ENCODE measurements at places on chromosomes 11 and 22. TPM values are rescaled to one million over a fixed set of nuclear protein-coding genes. Genes with fewer than 3 reads are reported as not detected.

Gene APOL2
- 42.9 TPM for total RNA-seq

Gene CASP5
- total RNA-seq = not detected

Gene CD248
- not detected for total RNA-seq

Gene CLDN25
- total RNA-seq = not detected

Gene P2RX3
- not detected for total RNA-seq

Gene RIMBP3C
- total RNA-seq = 1.2 TPM

Gene OR9I1
- total RNA-seq = not detected

Gene C11orf91
- total RNA-seq = not detected

Gene ADORA2A
- 22.0 TPM for total RNA-seq

- peaks cover 15% of the 10 kb centered on the region for H3K4me1 ChIP-seq
- no peak overlapping the region for H3K4me3 ChIP-seq
- peak overlapping the region; percentile 32 for H3K27ac ChIP-seq
- no peaks in the 10 kb centered on the region for H3K36me3 ChIP-seq
- H3K27me3 ChIP-seq = peaks cover 43% of the 10 kb centered on the region
Measured at GRCh38 chr22:36194971-36195370, 6.6 kb downstream of the APOL4 start.

GRCh38 chr11:11288972-11289616 lies 64.0 kb downstream of the CSNK2A3 start:
- H3K4me3 ChIP-seq = no peak overlapping the region
- H3K27ac ChIP-seq = no peak overlapping the region
- H3K27me3 ChIP-seq = peaks cover 60% of the 10 kb centered on the region
- H3K4me1 ChIP-seq = no peaks in the 10 kb centered on the region
- H3K36me3 ChIP-seq = peaks cover 4% of the 10 kb centered on the region
- DNase-seq = no peak

- no peak overlapping the region for H3K4me3 ChIP-seq
- peaks cover 19% of the 10 kb centered on the region for H3K27me3 ChIP-seq
- no peak overlapping the region for H3K27ac ChIP-seq
Measured at GRCh38 chr11:35363854-35364780, 55.2 kb downstream of the SLC1A2 start.

DNA sequence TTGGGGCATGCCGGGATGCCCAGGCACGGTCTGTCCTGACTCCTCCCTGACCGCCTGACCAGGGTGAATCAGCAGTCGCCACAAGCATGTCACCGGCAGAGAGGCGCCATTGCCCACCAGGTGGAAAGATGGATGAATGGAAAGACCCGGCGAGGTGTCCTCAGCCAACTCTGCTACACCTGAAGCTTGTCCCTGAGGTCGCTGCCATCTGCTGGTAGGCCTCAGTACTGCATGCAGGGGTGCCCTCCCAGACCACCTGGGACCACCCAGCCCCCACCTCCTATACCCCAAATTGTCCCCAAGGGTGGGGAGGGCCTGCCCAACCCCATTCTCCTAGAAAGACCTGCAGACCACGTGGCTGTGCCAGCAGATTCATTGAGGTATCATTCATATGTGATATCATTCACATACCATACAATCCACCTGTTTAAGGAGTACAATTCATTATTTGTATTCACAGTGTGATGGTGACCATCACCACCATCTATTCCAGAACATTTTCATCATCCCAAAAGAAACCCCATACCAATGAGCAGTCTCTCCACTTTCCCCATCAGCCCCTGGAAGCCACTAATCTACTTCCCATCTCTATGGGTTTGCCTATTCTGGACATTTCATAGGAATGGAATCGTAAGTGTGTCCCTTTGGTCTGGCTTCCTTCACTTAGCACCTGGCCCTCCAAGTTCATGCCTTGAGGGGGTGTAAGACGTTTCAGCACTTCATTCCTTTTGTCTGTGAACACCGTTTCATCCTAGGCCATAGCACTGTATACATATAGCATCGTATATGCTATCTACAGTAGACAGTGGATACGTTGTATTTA lies 17.5 kb downstream of the FGF3 start:
- H3K27me3 ChIP-seq = peaks cover 10% of the 10 kb centered on the region
- no peak for DNase-seq
- no peaks in the 10 kb centered on the region for H3K4me1 ChIP-seq
- no peak overlapping the region for H3K27ac ChIP-seq

DNA sequence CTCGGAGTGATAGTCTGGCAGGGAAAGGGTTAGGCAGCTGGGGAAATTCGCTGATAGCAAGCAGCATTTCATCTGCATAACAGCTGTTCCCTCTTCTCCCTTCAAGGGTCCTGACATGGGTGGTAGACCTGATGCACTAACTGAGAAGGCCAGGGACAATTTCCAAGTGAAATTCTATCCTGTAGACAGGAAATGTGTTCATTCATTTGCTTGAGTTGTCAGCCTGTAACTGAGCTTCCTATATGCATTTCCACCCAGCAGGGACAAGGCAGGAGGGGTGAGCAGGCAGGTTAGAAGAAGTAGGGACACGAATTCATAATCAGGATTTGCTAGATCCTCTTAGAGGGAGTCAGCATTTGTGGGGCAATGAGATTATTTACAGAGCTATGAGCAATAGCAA lies 154.3 kb upstream of the NCAM1 start:
- no peak for DNase-seq
- H3K4me1 ChIP-seq = no peaks in the 10 kb centered on the region
- H3K36me3 ChIP-seq = no peaks in the 10 kb centered on the region
- no peak overlapping the region for H3K27ac ChIP-seq
- H3K4me3 ChIP-seq = no peak overlapping the region

DNA sequence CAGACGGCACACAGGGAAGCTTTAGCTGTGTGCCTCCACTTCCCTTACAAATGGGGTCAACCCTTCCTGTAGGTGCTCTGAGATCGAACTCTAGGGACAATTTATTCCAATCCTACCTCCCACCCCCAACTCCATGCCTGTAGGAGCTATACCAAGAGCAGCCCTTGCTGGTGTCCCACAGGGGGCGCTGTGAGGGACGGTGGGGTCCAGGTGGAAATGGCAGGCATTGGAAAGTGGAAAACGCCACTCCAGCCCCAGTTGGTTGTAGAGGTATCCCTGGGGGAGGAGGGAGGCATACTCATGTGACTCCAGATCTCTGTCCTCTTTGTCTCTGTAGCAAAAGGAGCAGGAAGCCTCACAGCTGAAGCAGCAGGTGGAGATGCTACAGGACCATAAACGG lies 161.3 kb downstream of the MYO18B start:
- H3K4me3 ChIP-seq = no peak overlapping the region
- H3K27ac ChIP-seq = no peak overlapping the region
- H3K36me3 ChIP-seq = peaks cover 2% of the 10 kb centered on the region
- peaks cover 3% of the 10 kb centered on the region for H3K4me1 ChIP-seq
- DNase-seq = no peak

GRCh38 chr11:8956860-8957259 lies 7.4 kb downstream of the TMEM9B start:
- H3K36me3 ChIP-seq = peaks cover 2% of the 10 kb centered on the region
- no peak overlapping the region for H3K27ac ChIP-seq
- no peak overlapping the region for H3K4me3 ChIP-seq
- no peak for DNase-seq
- peaks cover 13% of the 10 kb centered on the region for H3K4me1 ChIP-seq
- no peaks in the 10 kb centered on the region for H3K27me3 ChIP-seq

DNA sequence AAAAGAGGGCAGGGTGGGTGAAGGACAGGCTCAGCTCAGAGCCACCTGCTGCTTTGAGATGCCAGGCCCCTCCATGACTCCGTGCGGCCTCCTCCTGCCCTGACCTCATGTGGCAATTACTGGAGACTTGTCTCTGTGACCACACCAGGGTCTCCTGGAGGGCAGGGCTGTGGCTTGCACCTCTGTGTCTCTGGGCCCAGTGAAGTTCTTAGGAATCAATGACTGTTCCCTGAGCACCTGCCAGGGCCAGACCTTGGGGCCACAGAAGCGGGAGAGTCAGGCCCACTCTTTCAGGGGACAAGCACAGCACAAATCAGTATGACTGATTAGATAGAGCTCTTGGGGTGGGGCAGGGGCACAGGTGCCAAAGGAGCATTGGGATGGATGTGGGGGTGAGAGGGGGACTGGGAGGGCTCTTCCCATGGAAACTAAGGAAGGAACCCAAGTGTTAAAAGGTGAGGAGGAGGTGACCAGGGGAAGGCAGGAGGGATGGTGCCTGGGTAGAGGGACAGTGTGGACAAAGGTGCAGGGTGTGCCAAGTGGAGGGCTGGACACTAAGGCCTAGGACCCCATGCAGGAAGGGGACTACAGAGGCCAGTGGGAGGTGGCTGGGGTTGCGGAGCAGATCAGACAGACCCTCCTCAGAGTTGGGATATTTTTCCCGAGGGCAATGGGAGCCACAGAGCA lies 77.3 kb upstream of the SHISAL1 start:
- no peak overlapping the region for H3K4me3 ChIP-seq
- DNase-seq = no peak
- no peaks in the 10 kb centered on the region for H3K36me3 ChIP-seq
- no peak overlapping the region for H3K27ac ChIP-seq

DNA sequence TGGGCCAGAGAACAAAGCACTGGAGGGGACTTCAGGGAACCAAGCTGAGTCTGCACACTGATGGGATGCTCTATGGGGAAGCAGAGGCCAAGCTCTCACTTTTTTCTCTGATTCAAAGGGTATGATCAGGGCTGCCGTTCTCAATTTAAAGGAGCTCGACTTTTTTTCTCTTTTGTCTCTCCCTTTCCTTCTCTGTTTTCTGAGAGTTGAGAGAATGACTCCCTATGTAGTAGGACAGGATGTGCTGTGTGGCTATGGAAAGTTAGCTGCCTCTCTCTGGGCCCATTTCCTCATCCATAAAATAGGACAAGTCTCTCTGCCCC lies 7.9 kb downstream of the ADORA2A start:
- H3K36me3 ChIP-seq = no peaks in the 10 kb centered on the region
- peak overlapping the region; percentile 97 for H3K27ac ChIP-seq
- H3K27me3 ChIP-seq = no peaks in the 10 kb centered on the region
- H3K4me3 ChIP-seq = peak overlapping the region; percentile 33

- H3K4me1 ChIP-seq = peaks cover 7% of the 10 kb centered on the region
- no peak overlapping the region for H3K4me3 ChIP-seq
- DNase-seq = no peak
- no peaks in the 10 kb centered on the region for H3K36me3 ChIP-seq
Measured at GRCh38 chr11:61480994-61481335, 27.6 kb upstream of the LRRC10B start.

DNA sequence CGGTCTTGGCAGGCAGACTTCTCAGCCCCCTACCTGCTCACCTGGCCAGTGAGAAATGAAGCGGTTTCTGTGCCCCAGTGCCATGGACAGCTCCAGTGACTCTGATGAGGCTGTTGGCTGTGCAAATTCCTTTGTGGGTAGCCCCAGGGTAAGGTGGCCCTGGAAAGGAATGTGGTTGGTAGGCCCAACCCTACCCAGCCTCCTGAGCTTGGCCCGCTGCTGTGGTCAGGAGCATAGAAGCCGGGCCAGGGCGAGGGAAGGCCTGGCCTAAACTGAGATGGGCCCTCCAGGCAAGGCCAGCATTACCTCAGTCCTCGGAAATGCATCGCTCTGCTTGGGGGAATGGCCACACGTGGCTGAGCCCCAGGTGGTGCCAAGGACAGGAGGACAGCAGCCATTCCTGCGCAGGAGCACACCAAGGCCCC lies 16.9 kb downstream of the DAGLA start:
- DNase-seq = no peak
- no peaks in the 10 kb centered on the region for H3K36me3 ChIP-seq
- H3K4me1 ChIP-seq = peaks cover 18% of the 10 kb centered on the region
- H3K27me3 ChIP-seq = no peaks in the 10 kb centered on the region

DNA sequence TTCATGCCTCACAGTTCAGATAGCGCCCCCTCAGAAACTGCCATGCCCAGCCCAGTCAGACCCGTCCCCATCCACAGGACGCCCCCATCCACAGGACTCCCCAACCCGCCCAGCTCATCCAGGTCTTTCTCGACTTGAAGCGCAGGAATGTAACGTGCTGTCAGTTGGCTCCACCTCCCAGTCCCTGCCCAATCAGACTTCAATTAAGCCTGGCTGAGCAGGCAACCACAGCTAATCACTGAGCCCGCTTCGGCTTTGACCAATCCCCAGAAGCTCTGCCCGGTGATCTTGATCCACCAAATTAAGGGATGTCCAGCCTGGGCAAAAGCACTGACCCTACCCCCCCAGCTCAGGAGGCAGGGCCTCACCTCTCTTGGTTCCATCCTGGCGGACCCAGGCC lies 10.5 kb upstream of the MFNG start:
- no peak overlapping the region for H3K27ac ChIP-seq
- H3K4me3 ChIP-seq = no peak overlapping the region
- H3K4me1 ChIP-seq = peaks cover 27% of the 10 kb centered on the region

- no peaks in the 10 kb centered on the region for H3K4me1 ChIP-seq
- no peak overlapping the region for H3K27ac ChIP-seq
- peaks cover 11% of the 10 kb centered on the region for H3K27me3 ChIP-seq
- no peaks in the 10 kb centered on the region for H3K36me3 ChIP-seq
- DNase-seq = no peak
- no peak overlapping the region for H3K4me3 ChIP-seq
Measured at GRCh38 chr11:77106321-77106720, 3.7 kb downstream of the OMP start.

GRCh38 chr11:28110108-28110820 lies 2.1 kb downstream of the METTL15 start:
- H3K4me1 ChIP-seq = peaks cover 35% of the 10 kb centered on the region
- H3K36me3 ChIP-seq = peaks cover 7% of the 10 kb centered on the region
- H3K27ac ChIP-seq = peak overlapping the region; percentile 99
- H3K27me3 ChIP-seq = no peaks in the 10 kb centered on the region
